ENCODE measurements at places on chromosomes 4 and X. TPM values are rescaled to one million over a fixed set of nuclear protein-coding genes. Genes with fewer than 3 reads are reported as not detected.

NEUROG2 gene
- not detected for total RNA-seq

FGF13 gene
- not detected for total RNA-seq

REELD1 gene
- 1.2 TPM for total RNA-seq

SMARCA1 gene
- 1.1 TPM for total RNA-seq

GRK4 gene
- 6.0 TPM for total RNA-seq

ADGRL3 gene
- total RNA-seq: not detected

ADD1 gene
- total RNA-seq: 302 TPM

CT45A5 gene
- total RNA-seq: not detected

MAGEA9B gene
- total RNA-seq: not detected

SPIN2A gene
- 2.3 TPM for total RNA-seq

SLC38A5 gene
- 18.2 TPM for total RNA-seq

PDZD11 gene
- 13.2 TPM for total RNA-seq

CSAG1 gene
- total RNA-seq: not detected

DCAF12L2 gene
- not detected for total RNA-seq

TMEM47 gene
- total RNA-seq: not detected

PCDH19 gene
- total RNA-seq: not detected

UGT2A2 gene
- total RNA-seq: not detected

VEGFD gene
- total RNA-seq: not detected

UVSSA gene
- total RNA-seq: 39.4 TPM

DNA sequence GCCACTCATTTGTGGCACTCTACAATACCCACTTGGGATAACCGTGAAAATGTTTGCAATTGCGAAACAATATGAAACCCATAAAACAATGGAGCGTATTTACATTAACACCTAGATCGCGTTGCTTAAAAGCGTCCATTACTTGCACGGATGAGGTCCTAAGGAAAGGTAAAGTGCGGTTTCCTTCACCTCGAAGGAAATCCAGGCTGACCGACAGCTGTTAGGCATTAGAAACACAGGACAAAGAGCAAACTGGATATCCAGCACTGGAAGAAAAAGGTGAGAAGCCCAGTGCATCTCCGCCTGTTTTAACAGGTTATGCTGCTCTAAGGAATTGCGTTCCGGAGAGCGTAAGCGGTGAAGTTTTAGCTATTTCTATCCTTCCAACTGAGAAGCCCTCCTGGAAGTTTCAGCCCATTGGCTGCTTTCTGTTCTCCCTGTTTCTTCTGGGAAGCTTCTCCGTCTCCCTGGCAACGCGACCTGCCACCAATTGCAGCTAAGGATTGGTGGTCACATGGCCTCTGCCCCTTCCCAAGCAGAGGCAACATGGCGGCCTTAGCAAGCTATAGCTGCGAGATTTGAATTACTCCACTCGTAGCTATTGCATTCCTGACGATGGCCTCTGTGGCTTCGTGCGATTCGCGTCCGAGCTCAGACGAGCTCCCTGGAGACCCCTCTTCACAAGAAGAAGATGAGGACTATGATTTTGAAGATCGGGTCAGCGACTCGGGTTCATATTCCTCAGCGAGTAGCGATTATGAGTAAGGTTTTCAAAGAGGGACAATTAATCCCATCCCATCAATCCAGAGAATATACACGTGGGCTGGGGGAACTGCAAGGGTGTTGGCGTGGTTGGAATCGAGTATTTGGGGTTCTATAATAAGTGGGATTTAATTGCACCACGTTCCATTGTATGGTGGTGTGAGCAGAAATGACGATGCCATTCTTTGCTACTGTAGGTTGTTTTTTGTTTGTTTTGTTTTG, at the start of gene INTU:
INTU (plus strand) TSS at position 538 of the 984 bp plus-strand sequence; CDS start at position 616, 78 bp downstream.
- DNase-seq: peak; percentile 4

DNA sequence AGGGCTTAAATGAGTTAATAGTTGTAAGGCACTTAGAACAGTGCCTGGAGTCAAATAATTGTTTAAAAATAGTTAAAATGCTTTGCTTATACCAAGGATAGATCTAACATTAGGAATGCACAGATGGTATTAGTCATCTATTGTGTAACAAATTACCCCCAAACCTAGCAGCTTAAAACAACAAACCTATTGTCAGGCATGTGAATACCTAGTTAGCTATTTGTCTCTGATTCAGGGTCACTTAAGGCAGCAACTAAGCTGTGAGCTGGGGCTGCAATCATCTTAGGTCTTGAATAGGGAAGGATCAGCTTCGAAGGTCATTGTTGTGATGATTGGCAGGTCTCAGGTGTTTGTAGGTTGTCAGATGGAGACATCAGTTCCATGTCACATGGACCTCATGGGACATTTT, 42.4 kb upstream of the AGA start:
- no peak for DNase-seq

GRCh38 chrX:40004921-40005291, 92.9 kb downstream of the BCOR start:
- DNase-seq: no peak

DNA sequence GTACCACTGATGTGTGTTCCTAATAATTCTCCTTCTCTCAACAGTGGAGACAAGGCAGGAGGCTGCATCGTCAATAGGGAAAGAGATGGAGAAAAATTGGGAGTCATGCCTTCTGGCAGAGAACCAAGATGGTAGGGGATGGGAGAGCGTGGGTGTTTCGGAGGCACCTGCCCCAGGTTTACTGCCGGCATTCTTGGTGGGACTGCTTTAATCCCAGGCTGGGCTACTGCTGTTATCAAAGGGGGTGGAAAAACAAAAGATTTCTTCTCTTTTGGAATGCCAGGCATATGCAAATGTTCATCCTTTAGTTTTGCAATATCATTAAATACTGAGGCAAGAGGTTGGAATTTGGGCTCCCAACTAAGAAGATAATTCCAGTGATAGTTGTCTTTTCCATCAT, 257.0 kb downstream of the DCHS2 start:
- no peak for DNase-seq

DNA sequence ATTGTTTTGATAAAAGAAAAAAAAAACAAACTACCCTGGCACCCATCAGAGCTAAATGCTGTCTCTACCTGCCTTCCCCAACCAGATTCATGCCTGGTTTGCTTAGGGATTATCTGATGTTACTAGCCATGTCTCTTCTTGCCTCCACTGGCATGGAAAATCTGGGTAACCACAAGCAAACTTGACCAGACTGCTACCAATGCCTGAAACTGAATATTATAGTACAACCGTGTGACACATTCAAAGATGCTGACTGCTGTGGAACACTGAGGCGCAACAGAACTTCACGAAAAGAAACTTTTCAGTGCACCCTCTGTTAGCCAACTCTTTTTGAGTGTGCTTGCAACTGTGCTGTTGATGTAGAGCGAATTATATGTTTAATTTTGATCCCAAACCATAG, 228.1 kb downstream of the CBR4 start:
- no peak for DNase-seq

- DNase-seq: no peak
These were observed 5.3 kb upstream of the STBD1 start for GRCh38 chr4:76301068-76301774.

DNA sequence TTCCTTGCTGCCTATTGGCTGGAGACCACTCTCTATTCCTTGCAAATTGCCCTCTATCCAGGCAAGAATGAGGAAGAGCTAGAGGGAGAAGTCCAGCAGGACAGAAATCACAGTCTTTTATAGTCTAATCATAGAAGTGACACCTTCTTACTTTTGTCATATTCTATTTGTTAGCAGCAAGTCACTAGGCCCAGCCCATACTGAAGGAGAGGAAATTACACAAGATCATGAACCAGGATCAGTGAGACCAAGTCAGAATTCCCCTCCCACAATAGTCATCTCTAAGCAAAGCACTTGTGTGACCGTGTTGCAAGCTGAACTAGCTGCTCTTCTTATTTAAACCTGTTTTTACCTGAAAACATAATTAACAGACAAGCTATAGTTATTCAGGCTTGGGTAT, 317.7 kb downstream of the INPP4B start:
- no peak for DNase-seq

GRCh38 chrX:43590150-43590549, 65.9 kb upstream of the MAOA start:
- DNase-seq: no peak

DNA sequence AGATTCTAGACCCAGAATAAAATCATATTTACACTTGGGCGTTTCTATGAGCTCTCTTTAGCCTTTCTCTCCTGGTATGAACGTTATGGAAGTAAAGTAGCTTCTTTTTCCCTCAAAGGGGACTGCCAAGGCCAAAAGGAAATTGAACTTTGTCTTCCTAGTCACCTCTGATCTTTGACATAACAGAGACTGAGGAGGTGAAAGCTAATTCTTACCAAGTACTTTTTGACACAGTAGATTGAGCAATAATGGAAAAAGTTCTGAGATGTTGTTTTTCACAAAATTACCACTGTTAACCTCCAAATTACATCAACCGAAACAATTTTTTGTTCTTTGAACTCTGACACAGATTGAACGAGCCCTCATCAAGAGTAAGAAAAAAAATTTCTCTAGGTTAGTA, 318.4 kb downstream of the TEX13A start:
- no peak for DNase-seq

GRCh38 chr4:65658117-65658516, 12.2 kb downstream of the EPHA5 start:
- no peak for DNase-seq

DNA sequence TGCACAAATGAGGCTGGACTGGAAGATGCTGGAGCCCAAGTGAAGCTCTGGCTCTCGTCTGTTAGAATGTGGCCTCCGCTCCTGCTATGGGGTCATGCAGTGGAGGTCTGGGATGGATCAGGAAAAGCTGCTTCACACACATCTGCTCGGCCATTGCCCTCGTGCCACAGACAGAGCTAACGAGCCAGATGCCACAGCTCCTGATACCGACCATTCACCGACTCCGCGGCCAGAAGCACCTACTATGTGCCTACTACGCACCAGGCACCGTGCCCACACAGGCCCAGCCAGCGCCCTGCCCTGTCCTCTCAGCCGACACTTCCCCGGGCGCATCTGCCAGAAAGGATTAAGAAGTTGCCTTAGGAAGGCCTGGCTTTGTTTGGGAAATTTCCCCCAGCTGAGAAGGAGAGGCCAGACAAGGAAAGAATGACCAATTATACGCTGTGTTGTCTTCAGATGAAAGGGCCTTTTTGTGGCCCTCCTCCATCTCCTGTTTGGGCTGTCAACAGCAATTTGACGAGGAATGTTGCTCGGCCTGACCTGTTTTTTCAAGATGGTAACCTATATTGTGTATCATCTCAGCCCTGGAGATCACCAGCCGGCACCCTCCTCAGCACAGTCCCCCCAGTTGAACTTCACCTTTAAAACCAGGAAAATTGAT, 34.3 kb downstream of the HMX1 start:
- no peak for DNase-seq

DNA sequence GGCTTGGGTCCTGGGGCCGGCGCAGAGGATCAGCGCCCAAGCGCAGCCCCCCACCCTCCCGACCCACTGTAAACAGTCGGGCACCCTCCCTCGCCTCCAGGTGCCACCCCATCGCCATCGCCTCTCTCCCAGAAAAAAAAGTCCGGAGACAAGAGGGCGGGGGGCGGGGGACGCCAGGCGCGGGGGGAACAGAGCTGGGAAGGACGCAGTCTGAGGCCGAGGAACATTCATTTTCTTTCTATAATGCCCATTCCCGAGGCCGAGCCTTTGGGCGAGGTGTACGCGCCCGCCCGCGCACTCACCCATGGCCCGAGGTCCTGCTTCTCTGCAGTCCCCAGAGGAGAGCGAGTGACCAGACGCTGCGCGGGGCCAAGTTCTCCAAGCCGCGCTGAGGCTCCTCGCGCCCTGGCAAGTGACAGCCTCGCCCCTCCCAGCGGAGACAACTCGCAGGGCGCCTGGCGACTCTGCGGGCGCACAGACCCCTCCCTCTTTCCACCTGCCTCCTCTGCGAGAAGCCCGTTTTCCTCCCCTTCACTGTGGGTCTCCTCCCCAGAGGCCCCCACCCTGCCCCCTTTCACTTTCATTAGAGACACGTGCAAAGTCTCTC, 63.5 kb upstream of the WDR17 start:
- no peak for DNase-seq

DNA sequence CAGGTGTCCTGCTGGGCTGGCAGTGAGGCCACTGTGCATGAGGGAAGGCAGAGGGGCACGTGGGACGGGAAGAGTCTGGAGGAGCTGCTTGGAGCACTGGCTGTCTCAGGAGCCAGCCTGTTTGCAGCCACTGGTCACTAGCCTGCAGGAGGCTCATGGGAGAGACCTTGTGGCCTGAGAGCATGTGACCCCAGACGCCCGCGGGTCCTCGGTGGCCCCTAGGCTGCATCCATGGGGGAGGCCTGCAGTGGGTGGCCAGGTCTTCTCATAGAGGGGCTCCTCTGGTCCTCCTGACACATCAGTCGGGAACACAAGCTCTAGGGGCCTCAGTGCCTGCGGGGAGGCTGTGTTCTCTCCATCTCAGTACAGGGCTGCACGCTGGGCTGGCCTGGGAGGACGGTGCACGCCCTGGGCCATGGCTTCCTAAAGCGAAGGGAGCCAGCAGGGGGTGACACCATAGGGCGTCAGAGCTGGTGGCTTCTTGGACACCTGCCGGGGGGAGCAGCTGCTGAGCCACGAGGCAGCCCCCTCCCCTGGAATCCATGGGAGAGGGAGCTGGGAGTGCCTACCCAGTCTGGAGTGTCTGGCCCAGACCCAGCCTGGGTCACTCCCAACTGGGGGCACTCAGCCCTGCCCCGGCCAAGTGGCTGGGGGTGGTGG, 12.3 kb downstream of the NAT8L start:
- DNase-seq: no peak

DNA sequence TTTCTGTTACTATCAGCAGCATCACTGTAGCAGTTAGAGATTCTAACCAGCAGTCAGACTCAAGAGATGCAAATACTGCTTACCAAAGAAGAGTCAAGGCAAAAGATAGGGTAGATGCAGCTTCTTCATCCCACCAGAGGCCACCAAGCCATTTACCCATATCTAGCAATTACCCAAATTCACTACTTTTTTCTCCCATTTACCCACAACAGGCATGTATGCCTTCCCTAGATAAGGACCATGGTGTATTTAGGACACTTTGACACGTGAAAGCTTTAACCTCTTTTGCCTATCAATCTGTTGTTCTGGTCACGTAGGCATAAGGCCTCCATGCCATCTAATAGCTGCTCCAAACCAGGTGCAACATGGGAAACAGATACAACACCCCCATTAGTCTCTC, 5.6 kb downstream of the LARP7 start:
- DNase-seq: no peak

GRCh38 chrX:31847773-31848172, 775.9 kb upstream of the FTHL17 start:
- DNase-seq: no peak
